Hippocampal formation (tissue), 2 donors: ENCODE measurements at places on chromosomes 12 and 14.
A peak's percentile ranks its signal among the peaks of the same experiment; 100 is the strongest.

DNA sequence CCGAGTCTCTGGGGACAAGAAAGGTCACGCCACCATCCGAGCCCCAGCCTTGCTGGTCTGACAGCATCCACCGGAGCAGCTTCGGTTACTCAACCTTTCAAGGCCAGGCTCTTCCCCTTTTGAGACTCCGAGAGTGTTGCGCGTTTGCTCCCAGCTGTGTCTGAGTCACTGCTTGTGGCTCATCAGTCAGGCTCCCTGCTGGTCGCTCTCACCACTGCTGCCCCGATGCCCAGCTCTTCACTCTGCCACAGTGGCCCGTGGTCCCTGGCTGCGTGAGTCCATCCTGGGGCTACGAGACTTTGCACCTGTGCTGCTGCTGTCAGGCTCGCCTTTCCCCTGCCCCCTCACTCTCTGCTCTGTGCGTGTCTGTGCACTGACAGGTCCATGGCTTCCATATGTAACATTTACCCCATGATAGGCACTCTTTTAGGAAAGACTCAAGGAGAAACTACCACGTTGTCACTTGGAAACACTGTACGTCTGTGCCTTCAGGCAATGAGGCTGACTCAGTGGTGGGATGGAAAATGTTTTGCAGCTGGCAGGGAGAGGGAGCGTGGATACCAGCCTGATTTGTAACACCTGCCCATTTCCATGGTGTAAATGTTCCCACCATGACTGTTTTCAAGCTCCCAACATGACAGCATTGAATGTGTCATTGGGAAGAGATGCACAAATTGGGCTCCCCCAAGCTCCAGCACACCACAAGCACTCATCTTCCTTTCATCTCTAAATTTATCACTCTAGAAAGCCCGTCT is 350.7 kb downstream of the TMEM132D start:
- no peak for DNase-seq

GRCh38 chr14:46820291-46820690 is 168.7 kb upstream of the RPL10L start:
- no peak for DNase-seq

- no peak for DNase-seq
Observed at GRCh38 chr14:63705561-63706070, 22.2 kb downstream of the SGPP1 start.

DNA sequence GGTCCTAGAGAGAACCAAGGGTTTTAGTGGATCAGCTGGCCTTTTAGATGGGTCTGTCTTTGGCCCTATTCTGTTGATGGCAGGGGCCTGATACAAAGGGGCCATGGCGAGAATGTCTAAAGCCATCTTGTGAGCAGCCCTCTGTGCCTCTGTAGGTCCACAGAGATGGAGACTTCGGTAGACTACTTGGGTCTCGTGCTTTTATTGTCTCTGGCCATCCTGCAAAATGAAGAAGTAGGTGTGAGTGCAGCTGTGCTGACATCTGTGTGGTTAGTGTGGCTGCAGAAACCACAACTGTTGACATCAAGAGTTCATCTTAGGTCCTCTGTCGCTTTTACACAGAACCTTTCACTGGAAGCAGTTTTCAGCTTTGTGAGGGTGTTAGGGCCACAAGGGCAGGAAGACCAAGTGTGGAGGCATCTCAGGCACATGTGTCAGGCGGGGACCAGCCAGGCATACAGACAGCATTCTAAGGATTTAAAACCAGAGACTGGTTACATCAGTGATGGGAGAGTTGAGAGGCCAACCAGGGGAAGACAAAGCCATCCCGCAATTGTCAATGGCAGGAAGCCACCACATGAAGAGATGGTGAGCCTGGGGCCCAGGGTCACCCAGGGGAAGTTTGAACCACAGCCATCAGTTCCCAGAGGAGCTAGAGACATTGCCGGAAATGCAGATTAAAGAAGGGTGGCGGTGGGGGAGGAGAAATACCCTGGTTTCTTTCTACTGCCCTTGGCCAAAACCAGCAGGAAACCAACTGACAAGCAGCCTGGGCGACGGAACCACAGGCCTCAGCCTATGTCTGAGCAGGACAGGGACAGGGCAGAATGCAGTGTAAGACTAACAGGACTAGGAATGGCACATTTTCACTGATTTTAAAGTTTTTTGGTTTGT is 13.0 kb upstream of the TPCN1 start:
- DNase-seq = no peak

DNA sequence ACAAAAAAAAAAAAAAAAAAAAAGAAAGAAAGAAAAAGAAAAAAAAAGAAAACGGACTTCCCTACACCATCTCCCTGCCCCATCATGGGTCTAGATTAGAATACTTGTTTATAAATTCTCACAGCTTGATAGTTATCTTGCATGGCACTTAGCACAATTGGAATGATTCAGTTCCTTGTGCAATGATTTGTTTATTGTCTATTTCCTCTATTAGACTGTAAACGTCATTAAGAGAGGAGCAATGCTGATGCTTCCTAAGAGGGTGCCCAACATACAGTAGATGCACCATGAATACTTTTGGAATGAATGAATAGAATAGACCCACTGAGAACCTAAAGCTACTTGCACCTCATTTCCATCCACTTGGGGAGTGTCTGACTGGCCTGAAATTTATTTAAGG is 40.8 kb downstream of the PAX9 start:
- DNase-seq = no peak

- DNase-seq = no peak
Observed at GRCh38 chr14:89393222-89393745, 23.7 kb downstream of the FOXN3 start.

DNA sequence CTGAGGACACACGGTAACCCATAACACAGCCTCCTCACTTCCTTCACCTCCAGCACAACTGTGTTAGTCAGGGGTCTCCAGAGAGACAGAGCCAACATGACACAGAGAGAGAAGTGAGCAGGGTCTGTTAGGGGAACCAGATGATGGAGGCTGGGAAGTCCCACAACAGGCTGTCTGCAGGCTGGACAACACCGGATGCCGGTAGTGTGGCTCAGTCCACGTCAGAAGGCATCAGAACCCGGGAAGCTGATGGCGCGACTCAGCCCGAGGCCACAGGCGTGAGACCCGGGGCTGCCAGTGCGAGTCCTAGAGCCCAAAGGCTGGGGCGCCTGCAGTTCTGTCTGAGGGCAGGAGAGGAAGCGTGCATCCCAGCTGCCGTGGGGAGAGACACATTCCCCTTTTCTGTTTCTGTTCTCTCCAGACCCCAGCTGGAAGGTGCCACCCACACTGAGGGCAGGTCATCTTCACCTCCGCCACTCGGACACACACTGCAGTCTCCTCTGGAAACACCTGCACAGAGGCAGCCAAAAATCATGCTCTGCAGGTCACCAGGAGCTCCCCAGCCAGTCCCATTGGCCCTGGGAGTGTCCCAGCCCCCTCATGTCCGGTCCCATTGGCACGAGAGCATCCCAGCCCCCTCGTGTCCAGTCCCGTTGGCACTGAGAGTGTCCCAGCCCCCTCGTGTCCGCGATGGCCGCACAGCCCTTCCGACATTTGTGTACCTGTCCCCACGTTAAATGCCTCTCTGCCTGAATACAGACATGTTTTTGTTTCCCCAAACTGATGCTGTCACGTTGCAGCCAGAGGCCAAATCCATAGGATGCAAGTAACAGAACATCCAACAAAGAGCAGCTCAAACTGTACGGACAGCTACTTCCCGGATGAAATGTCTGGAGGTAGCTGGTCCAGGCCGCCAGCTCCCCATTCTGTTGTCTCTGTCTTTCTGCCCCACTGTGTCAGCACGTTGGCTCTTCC is 7.9 kb upstream of the FBRSL1 start:
- no peak for DNase-seq

DNA sequence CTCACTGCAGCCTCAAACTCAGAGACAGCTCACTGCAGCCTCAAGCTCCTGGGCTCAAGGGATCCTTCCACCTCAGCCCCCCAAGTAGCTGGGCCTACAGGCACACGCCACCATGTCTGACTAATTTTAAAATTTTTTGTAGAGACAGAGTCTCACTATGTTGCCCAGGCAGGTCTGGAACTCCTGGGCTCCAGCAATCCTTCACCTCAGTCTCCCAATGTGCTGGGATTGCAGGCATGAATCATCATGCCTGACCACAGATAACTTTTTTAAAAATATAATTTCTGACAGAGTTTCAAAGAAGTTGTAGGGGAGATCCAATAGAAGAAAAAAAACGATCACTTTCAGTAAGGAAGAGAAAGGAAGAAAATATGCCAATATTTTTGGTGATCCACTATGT is 189.7 kb upstream of the CDKN3 start:
- no peak for DNase-seq

DNA sequence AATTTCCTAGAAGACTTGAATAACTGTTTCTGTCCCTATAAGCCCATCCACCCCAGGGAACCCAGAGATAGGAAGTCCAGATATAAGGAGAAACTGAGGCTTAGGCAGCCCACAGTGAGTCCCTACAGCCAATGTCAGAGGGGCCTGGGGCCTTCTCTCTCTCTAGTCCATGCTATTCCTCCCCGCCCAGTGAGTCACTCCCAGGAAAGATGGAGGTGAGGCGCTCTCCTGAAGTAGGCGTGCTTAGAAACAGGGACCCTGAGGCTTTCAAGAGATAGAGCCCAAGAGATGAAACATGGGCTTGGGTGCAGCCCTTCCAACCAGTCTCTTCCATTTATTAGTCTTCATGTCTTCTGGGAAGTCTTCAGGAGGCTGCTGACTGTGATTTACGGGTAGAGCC is 2.3 kb upstream of the SMUG1 start:
- no peak for DNase-seq

GRCh38 chr12:92547420-92547819 is 155.4 kb upstream of the PLEKHG7 start:
- DNase-seq = no peak

GRCh38 chr14:20681348-20682126 is 2.8 kb upstream of the RNASE4 start:
- peak; percentile 69 for DNase-seq

DNA sequence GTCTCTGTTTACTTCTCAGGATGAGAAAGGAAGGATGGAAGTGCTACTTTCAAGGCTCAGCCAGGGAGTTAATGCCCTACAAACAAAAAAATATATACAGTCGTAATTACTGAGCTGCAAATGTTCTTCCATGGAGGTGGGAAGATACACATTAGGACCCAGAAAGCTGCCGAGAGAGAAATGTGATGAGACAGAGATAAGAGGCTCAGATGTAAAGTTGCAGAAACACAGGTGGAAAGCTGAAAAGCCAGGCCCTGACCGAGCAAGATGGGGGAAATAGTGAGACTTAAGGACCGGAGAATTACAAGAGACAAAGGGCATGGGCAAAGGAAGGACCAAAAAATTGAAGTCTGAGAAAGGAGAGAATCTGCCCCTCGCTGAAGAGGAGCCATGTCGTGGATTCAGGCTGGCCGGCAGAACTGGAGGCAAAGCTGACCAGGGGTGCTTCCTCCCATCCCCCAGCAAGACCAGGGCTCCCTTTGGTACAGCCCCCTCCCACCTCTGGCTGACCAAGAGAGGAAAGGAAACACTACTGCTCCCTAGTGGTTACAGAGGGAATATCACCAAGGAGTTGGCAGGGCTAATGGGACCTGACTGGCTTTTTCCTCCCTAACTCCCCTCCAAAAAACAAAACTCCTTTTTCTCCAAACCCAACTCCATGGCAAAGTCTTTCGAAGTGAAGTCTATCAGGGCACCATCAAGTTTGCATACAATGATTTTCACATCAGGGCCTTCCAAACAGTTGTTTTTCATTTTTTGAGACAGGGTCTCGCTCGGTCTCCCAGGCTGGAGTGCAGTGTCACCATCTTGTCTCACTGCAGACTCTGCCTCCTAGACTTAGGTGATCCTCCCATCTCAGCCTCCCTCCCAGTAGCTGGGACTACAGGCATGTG is 12.1 kb downstream of the ZFHX2 start:
- peak; percentile 43 for DNase-seq

GRCh38 chr12:123721245-123721644 is 9.1 kb downstream of the ATP6V0A2 start:
- DNase-seq = no peak

DNA sequence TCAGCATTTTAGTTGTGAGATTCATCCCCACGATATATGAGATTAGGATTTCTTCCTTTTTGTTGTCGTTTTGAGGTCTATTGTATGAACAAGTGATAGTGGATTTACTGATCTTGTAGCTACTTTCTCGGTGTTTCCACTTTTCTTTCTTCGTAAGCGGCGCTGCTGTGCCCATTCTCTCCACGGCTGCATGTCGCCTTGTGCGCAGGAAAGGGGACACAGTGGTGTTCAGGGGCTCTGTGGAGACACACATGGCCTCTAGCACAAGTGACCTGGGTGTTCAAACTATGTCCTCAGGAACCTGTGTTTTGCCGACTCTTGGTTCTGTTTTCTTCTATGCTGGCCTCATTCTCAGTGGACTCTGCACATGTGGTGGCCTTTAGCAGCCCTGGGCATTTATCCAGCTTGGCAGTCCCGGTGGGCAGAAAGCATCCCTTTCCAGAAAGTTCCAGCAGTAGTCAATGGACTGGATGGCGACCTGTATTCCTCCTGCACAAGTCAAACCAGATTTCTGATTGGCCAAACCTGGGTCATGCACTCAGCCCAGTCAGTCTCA is 18.7 kb downstream of the CKAP4 start:
- DNase-seq = no peak

DNA sequence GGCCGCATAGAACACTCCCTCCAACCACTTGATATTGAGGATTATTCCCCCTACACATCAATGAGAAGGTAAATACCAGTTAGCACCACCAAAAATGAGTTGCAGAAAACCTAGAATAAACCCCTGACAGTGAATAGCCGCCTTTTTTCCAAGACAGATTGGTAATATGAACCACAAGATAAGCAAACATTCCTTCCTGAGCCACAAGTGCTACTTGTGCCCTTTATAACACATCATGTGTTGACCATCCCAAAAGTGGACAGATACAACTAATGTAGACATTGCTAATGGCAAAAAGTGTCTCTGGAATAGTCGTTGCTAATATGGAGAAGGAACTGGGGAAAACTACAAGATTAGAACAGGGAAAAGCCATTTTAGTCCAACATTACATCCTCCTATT is 17.2 kb downstream of the NOXRED1 start:
- no peak for DNase-seq

- DNase-seq = no peak
Observed at GRCh38 chr12:132276827-132277373, 52.5 kb downstream of the GALNT9 start.

GRCh38 chr14:57388067-57388466 is 2.3 kb upstream of the NAA30 start:
- DNase-seq = no peak

DNA sequence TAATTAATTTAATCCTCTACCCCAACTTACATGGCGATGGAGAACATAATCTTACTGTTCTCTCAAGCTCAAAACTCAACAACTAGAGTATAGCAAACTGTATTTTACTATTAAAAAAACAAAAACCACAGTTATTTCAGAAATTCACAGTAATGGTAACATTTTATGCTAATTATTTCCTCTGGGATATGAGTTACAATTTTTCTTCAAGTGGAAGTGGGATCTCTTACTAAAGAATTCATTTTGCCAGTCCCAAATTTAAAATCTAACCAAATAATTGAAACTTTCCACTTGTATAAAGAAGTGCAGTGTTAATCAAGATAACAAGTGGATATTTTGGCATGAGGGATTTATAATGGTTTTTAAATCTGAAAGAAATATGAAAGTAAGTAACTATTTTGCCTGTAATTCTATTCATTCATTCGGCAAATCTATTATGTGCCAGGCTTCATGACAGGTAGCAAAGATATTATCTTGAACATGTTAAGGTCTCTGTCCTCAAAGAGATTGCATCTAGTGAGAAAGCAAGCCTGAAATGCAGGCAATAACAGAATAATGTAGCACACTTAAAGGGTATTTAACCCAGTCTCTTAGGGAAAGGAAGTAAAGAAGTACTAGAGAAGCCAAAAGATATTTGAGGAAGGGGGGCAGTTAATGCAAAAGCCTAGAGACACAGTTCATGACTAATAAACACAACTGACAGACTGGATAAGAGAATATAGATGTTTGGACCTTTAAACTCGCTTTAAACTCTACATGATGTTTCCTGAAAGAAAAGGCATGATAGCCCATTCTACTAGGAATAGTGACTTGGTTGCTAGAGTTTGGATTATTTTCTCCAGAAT is 44.0 kb downstream of the TAOK3 start:
- no peak for DNase-seq
